ENCODE measurements at places on chromosomes 4 and X.
A peak's percentile ranks its signal among the peaks of the same experiment; 100 is the strongest.

DNA sequence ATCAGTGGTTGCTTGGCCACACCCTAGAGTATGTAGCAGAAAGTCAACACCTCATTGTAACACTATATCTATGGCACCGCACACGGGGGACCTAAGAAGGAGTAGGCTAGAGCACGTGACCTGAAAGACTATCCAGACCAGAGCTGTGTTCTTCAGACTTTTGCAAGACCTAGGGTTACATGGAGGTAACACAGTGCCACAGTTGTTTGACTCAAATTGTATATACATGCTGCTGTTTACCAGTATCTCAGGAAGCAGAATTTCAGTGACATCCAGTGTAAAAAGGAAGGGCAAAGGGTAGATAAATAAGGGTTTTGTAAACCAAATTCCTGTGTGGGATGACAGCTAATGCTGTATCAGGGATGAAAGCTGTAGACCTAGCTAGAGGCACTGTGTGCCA, 30.2 kb downstream of the PNMA6A start:
- DNase-seq, result no peak

DNA sequence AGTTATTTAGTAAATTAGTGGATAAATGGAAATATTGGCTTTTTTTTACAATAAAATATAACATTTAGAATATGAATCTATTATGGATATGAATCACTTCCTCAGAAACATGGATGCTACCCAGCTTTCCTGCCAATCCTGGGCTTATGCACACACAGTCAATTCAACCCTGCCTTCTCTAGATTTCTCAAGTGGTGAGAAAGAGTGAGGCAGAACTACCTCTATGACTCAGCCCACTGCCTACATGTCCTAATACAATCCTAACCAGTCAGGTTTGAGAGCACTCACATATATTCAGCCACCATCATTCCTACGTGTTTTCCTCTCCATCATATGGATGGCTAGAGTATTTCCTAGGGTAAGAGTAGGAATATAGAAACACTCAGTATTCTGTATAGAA, 91.1 kb upstream of the ANKRD50 start:
- DNase-seq, result no peak

DNA sequence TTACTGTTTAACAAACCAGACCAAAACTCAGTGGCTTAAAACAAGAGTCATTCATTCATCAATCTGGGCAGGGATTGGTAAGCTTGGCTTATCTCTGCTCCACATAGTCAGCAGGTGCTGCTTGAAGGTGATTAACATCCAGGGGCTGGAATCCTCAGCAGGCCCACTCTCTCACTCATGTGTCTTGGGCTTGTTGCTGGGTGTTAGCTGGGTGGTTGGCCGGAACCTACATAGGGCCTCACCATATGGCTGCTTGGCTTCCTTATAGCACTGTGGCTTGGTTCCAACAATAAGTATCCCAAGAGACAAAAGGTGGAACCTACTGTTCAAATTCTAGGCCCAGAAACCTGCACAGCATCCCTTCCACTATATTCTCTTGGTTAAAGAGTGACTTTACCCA, 125.0 kb downstream of the RASGEF1B start:
- no peak for DNase-seq

GRCh38 chr4:69239557-69240168, 25.1 kb upstream of the UGT2B11 start:
- DNase-seq, result no peak

GRCh38 chr4:612052-612748, 13.2 kb upstream of the PDE6B start:
- no peak for DNase-seq

GRCh38 chr4:40192114-40193015, 4.5 kb upstream of the RHOH start:
- no peak for DNase-seq

- DNase-seq, result peak; percentile 23
Observed at GRCh38 chrX:41442824-41443550, 4.2 kb upstream of the NYX start.

DNA sequence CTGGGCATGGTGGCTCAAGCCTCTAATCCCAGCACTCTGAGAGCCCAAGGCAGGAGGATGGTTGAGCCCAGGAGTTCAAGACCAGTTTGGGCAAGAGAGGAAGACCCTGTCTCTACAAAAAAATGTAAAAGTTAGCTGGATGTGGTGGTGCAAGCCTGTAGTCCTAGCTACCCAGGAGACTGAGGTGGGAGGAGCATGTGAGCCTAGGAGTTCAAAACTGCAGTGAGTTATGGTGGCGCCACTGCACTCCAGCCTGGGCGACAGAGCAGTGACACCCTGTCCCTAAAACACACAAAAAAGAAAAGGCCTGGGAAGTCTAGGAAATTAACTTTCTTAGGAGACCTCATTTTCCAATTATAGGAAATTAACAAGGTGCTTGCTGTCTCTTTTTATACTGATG, 76.8 kb downstream of the JAKMIP1 start:
- DNase-seq, result no peak

- DNase-seq, result no peak
Observed at GRCh38 chr4:150382028-150382427, 199.9 kb upstream of the MAB21L2 start.

DNA sequence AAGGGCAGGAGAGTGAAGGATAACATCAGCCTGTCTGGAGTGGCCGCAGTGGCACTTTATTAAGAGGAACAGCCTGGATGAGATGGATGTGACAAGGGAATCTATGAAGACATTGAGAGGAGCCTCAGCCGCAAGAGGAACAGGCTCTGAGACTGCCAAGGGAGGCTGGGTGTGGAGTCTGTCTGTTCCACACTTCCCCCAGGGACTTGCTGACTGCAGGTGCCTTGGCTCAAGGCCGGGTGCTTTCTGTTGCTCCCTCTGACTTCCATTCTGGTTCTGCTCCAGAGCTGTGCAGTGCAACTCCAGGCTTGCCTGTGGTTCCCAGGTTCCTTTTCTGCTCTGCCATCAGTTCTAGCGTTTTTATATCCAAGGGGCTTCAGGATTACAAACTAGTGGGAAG, 54.6 kb downstream of the FRMPD3 start:
- no peak for DNase-seq
